ENCODE measurements at places on chromosomes 5 and 9.

DNA sequence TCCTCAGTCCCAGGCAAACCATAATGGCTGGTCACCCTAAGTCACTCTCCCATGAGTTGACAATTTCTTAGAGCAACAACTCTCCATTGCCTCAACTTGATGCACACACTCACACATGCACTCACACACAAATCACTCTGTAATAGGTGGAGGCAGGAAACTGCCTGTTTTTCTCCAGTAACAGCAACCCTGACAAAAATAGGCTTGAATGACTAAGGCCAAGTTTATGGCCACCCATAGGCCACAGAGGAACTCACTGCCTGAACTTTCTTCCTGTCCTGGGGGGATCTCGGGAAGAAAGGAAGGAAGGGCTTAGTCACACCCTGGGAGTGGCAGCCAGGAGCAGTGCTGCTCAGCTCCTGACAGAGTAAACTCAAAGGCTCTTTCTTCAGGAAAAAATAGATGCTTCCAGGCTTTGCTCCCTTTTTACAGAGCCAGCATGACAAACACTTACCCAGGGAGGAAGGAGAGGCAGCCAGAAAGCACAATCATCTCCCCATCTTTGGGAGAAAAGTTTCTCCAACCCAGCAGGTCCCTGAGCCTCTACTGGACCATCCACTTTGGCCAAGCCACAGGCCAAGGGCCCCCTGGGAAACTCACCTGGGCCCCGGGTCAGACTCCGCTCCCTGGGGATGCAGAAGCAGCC lies 368 bp downstream of the SH3TC2 start:
- no peak for DNase-seq

DNA sequence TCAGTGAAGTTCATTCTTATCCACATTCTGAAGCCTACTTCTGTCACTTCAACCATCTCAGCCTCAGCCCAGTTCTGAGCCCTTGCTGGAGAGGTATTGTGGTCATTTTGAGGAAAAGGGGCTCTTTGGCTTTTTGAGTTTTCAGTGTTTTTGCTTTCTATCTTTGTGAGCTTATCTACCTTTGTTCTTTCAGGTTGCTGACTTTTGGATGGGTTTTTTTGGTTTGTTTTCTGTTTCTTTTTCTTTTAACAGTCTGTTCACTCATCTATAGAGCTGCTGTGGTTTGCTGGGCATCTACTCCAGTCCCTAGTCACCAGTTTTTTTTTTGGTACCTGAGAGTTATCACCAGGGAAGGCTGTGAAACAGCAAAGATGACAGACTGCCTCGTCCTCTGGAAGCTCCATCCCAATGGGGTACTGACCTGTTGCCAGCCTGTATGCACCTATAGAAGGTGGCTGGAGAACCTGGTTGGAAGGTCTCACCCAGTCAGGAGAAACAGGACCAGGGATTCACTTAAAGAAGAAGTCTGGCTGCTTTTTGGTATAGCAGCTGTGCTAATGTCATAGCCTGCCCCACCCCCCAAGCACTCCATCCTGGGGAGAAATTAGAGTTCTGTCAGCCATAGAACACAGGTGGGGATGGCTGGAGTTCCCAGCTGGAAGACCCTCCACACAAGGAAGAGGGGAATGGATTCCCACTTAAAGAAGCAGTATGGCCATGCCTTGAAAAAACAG lies 138.6 kb upstream of the TSLP start:
- DNase-seq, result no peak

GRCh38 chr9:36504156-36504555 lies 68.5 kb upstream of the MELK start:
- no peak for DNase-seq

DNA sequence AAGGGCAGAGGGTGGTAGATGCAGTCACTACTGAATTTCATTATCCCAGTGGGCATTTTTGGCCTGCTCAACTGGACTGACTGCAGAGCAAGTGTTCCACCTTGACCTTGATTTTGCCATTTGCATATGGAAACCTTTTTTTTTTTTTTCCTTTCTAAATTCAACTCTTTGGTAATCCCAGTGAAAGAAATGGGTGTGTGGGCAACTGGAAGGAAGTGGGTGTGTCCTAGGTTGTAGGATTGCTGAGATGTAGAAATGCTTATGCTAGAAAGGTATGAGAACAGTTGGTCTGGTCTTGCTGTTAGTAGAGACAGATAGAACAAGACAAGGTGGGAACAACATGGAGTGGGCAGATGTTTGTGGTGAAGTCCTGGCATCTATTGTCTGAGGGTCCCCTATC lies 7.8 kb upstream of the IL12B start:
- DNase-seq, result no peak

All from SK-N-MC (cell line).